Activated T-helper 9 cell treated with anti-CD3 and anti-CD28 coated beads, Interleukin-2, amount 50 U/mL, for 16 hours (primary cell): ENCODE measurements at places on chromosomes 3 and 15.

DNA sequence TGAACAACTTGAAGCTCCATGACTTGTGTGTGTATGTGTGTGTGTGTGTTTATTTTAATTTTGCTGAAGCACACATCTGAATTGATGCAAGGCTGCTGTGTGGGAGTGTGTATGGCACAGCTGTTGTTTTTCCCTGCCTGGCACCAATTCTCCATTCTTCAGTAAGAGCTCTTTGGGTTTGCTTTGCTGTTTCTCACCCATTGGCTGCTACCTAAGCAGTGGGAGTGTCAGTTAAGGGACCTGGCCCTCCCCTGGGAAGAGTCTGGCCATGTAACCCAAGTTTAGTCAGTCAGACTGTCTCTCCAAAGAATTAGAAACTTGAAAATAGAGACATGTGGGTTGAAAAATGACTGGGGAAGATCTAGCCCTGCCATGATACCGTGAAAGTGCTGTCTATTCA lies 126.2 kb upstream of the SYNPR start:
- DNase-seq = no peak

DNA sequence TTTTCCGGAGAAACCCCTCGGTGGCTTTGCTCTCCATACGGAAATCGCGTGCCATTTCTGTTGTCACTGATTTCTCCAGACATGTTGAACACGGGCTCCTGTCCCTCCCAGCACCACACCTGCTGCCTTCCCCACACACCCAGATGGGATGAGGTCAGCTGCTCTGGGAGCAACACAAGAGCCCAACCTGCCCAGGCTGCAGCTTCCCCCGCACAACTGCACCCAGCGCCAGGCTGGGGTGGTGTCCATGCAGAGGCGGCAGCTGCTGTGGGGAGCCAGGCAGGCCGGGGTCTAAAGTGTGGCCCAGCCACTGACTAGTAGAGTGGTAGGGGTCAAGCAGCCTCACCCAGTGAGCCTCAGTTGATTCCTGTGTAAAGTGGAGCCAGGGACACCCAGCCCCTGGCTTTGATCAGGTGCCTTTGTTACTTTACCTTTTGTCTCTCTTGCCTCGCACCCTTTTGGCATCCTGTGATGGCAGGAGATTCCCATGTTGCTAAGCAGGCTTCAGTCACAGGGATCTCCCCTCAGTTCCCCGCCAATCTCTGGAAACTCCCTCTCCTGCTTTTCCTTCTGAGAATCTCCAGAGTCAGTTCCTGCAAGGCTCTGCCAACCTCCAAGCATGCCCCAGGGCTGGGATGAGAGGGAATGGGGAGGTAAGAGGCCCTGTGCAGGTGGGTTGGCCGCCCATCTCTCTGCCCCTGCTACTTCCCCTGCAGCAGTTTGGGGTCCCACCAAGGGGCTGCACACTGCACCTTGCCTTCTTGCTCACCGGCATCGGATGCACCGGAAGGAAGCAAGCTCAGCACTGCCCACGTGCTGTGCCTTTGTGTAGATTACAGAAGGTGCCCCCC lies 91.8 kb upstream of the ALDH1A3 start:
- DNase-seq = no peak

DNA sequence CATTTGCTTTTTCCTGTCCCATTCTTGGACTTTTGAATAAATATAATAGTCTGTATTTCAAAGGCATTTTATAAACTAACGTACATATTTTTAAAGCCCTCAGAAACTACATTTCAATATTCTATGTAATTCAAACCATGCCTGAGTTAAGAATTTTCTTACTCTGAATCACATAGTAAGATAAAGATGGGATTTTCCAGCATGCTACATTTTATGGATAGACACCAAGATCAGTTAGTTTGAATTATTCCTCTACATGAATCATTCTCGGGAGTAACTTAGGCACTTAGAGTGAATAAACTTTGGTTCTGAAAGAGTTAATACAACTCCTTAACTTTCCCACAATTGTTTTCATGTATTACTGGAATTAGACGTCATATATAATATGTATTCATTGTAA lies 713.3 kb upstream of the CBLB start:
- no peak for DNase-seq

DNA sequence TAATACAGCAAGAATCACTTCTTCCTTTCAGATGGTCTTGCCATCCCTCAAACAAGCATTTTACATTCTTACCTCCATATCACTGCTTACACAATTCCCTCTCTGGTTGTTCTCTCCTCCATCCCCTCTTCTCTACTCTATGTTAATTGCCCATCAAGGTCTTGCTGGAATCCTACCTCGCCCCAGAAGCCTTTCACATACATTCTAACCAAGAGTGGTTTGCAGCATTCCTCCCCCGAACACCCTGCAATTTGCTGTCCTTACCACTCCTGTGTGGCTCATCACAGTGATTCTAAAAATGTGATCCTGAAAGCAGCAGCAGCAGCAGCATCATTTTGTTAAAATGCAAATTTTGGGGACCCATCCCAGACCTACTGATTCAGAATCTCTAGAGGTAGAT lies 30.6 kb downstream of the TNIK start:
- no peak for DNase-seq

- no peak for DNase-seq
Observed at GRCh38 chr15:67558502-67558901, 16.0 kb downstream of the MAP2K5 start.

DNA sequence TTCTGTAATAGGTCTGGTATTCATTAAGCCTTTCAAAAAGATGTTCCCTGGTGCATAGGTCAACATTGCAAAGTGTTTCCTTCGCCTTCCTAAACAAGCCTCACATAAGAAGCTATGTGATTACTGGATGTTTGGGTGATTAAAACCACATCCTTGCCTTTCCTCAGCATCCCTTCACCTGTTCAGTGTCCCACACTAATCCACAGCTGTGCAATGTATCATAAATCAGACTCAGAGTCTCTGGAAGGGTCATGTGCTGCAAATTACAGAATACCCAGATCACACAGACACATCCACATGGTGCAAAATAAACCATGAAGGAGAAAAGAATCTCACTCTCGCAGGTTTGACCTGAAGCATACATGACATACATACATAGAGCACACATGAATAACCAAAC lies 164.7 kb upstream of the NSMCE3 start:
- no peak for DNase-seq

- no peak for DNase-seq
Observed at GRCh38 chr3:110933821-110934426, 137.7 kb upstream of the NECTIN3 start.

- DNase-seq = no peak
Observed at GRCh38 chr3:127637546-127637945, 8.6 kb downstream of the PODXL2 start.

DNA sequence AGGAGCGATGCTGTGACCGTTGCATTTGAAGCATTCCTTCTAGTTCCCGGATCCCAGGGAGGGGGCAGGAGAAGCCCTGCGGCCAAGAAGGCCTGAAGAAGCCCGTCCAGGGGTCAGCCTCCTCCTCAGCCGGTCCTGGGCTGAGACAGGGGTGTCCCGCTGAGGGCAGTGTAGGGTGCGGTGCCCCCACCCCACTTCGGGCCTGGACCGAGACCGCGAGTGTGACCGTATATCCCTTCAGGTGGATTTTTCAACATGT lies 2.8 kb downstream of the OCA2 start:
- no peak for DNase-seq
